ENCODE measurements at places on chromosomes 5 and 9. TPM values are rescaled to one million over a fixed set of nuclear protein-coding genes. Genes with fewer than 3 reads are reported as not detected.

The CNTNAP3B gene
- polyA plus RNA-seq = 2.0 TPM

The ELOVL7 gene
- polyA plus RNA-seq = 1.6 TPM

The NUTM2F gene
- polyA plus RNA-seq = 0.31 TPM

The SPEF2 gene
- 4.4 TPM for polyA plus RNA-seq

The CARTPT gene
- polyA plus RNA-seq = not detected

All from cardiac muscle cell (in vitro differentiated cells and primary cell).